HFF-Myc (cell line): ENCODE measurements at places on chromosomes 3 and 15.

DNA sequence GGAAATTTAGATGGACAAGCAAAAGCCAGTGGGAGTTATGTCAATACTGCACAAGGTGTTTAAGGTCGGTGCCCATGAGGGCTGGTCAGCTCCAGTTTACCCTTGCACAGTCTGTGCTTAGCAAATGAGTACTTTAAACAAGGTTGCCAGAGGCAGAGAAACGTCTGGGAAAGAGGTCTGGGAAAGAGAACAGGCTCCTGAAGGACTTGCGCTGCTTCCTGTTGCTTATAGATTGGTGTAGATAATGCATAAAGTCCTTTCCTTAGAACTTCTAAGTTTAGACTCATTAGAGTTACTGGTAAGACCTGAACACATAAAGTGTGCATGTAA, 162.6 kb upstream of the P2RY1 start:
- DNase-seq: no peak

DNA sequence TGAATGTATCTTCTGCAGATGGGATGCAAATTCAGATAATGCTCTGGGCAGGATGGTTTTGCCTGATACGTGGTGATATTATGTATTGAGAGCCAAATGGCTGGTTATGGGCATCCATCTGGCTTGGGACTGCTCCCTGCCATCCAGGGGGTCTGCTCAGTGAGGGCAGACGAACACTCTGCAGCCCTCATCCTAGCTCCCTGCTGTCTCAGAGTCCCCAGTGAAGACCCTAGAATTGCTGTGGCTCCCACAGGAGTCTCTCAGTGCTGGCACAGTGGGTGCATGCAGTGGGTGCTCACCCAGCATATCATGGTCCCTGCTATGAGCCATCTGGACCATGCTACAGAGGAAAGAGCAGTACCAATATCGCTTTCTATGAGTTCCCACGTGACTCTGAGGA, 10.3 kb downstream of the CX3CR1 start:
- DNase-seq: no peak

DNA sequence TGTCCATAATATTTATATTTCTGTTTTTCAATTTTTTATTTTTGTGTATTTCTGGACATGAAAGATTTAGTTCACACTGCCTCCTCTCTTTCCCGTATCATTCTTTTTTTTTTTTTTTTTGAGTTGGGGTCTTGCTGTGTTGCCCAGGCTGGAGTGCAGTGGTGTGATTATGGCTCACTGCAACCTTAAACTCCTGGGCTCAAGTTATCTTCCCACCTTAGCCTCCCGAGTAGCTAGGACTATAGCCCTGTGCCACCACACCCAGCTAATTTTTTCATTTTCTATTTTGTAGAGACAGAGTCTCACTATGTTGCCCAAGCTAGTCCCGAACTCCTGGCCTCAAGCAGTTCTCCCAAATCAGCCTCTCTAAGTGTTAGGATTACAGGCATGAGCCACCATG, 53.6 kb downstream of the PRKCI start:
- no peak for DNase-seq

GRCh38 chr3:40173227-40173721, 136.2 kb upstream of the EIF1B start:
- DNase-seq: no peak

GRCh38 chr3:346186-346585, 149.6 kb downstream of the CHL1 start:
- no peak for DNase-seq

GRCh38 chr3:105516972-105517371, 150.3 kb downstream of the ALCAM start:
- no peak for DNase-seq

GRCh38 chr3:149291178-149291577, 42.3 kb downstream of the TM4SF18 start:
- DNase-seq: no peak

DNA sequence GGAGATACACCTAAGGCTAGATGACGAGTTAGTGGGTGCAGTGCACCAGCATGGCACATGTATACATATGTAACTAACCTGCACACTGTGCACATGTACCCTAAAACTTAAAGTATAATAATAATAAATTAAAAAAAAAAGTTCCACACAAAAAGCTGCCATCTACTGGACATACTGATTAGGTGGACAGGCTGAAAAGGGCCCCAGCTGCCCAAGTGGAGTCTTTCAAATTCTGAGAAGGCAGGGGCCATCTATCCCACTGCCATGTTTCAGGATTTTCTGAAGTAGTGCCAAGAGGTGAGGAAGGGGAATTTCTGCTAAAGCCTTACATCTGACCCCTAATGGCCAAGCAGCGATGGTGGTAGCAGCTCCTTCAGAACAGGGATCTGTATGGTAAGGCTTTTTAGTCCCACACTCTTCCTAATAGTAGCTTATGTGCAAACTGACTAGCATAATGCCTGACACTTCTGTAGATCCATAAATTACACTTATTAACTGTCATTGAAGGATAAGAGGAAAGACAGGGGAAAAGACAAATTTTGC, 7.7 kb downstream of the FSTL1 start:
- DNase-seq: no peak
